IPS DF 6.9 (cell line): ENCODE measurements at places on chromosomes 5 and 9.

DNA sequence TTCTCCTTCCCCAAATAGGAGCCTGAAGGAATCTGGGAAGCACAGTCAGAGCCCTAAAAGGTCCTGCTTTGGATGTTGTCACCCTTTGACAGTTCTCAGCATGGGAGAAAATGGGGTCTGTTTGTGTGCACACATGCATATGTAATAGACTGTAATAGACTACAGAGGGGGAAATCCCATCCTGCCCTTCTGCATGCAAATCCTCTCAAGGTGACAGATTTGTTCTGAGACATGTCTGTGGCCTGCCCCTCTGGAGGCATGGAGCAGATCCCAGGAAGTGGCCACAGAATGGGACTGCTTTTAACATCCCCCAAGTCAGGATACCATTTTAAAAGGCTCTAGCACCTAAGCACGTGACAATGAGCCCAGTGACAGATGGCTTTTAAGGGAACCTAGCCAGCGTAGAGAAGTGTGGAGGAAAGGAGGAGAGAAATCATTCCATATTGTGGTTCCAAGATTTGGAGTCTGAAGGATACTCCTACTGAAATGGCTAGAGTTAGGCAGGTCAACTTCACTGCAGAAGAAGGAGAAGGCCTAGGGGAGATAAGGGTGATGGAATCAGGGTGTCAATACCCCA lies 483.5 kb downstream of the SPOCK1 start:
- no peaks in the 10 kb centered on the region for H3K27me3 ChIP-seq
- no peaks in the 10 kb centered on the region for H3K4me1 ChIP-seq
- no peak for DNase-seq
- no peak overlapping the region for H3K4me3 ChIP-seq
- H3K36me3 ChIP-seq = no peaks in the 10 kb centered on the region

GRCh38 chr5:96312383-96312782 lies 120.7 kb downstream of the PCSK1 start:
- no peak for DNase-seq
- H3K27ac ChIP-seq = no peak overlapping the region
- no peaks in the 10 kb centered on the region for H3K27me3 ChIP-seq
- H3K36me3 ChIP-seq = no peaks in the 10 kb centered on the region
- no peak overlapping the region for H3K4me3 ChIP-seq

DNA sequence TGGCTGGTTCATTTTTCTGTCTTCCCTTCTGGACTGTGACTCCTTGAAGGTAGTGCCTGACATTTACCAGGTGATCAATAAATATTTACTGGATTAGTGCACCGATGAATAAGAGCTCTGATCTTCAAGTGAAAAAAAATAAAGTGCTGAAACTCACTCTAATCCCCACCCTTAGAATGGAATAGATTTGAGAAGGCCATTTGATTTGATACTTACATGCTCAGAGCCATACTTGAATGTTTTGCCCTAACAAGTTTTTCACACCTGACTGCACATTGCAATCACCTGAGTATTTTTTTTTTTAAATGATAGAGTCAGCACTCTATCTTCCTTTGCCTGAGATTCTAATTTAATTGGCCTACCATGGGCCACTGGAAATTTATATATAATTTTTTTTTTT lies 105.7 kb downstream of the LRRC70 start:
- H3K36me3 ChIP-seq = no peaks in the 10 kb centered on the region
- H3K4me3 ChIP-seq = no peak overlapping the region
- H3K27me3 ChIP-seq = no peaks in the 10 kb centered on the region
- no peak for DNase-seq

DNA sequence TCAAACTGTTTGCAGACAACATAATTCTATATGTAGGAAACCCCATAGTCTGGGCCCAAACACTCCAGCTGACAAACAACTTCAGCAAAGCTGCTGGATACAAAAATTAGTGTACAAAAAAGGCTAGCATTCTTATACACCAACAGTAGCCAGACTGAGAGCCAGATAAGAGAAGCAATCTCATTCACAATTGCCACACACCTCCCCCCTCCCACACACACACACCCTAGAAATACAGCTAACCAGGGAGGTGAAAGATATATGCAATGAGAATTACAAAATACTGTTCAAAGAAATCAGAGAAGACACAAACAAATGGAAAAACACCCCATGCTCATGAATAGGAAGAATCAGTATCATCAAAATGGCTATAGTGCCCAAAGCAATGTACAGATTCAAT lies 9.0 kb downstream of the MTREX start:
- H3K36me3 ChIP-seq = no peaks in the 10 kb centered on the region
- DNase-seq = no peak
- H3K27me3 ChIP-seq = no peaks in the 10 kb centered on the region; the same call in 1 of the 2 replicates
- H3K4me1 ChIP-seq = no peaks in the 10 kb centered on the region
- H3K27ac ChIP-seq = no peak overlapping the region

DNA sequence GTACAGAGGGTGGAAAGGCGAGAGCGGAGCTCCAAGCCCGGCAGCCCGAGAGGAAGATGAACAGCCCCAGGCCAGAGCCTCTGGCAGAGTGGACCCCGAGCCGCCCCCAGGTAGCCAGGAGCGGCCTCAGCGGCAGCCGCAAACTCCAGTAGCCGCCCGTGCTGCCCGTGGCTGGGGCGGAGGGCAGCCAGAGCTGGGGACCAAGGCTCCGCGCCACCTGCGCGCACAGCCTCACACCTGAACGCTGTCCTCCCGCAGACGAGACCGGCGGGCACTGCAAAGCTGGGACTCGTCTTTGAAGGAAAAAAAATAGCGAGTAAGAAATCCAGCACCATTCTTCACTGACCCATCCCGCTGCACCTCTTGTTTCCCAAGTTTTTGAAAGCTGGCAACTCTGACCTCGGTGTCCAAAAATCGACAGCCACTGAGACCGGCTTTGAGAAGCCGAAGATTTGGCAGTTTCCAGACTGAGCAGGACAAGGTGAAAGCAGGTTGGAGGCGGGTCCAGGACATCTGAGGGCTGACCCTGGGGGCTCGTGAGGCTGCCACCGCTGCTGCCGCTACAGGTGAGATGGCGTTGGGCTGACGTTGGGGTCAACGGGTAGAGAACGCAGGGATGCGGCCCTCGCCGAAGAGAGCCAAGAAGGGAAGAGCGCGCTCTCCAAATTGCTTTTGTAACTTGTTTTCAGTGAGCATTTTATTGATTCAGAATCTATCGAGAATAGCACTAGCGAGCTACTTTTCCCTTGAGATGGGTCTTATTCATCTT lies at the start of gene PTGER4:
Gene PTGER4 (plus strand): TSS at position 3 of the 769 bp plus-strand sequence. CDS start 1,079 bp downstream, outside the sequence.
- H3K4me3 ChIP-seq = peak within 1 kb of the TSS; percentile 68; the same call in 1 of the 2 replicates
- H3K27ac ChIP-seq = no peak within 1 kb of the TSS
- peaks cover 5% of the 10 kb centered on the region; the same call in 1 of the 2 replicates for H3K4me1 ChIP-seq
- no peaks in the 10 kb centered on the region for H3K36me3 ChIP-seq
- DNase-seq = no peak

GRCh38 chr9:111525056-111525977 lies at the start of gene ZNF483:
Gene ZNF483, plus strand, starts transcription at chr9:111525179. Its CDS starts 2,217 bp downstream, at chr9:111527396.
- H3K4me1 ChIP-seq = peaks cover 5% of the 10 kb centered on the region; the same call in 1 of the 2 replicates
- H3K36me3 ChIP-seq = no peaks in the 10 kb centered on the region
- no peak within 1 kb of the TSS for H3K27ac ChIP-seq
- no peaks in the 10 kb centered on the region for H3K27me3 ChIP-seq
- peak within 1 kb of the TSS; percentile 68 for H3K4me3 ChIP-seq

- no peak overlapping the region for H3K27ac ChIP-seq
- H3K27me3 ChIP-seq = no peaks in the 10 kb centered on the region
- H3K36me3 ChIP-seq = no peaks in the 10 kb centered on the region
- no peak overlapping the region for H3K4me3 ChIP-seq
- H3K4me1 ChIP-seq = no peaks in the 10 kb centered on the region
Measured at GRCh38 chr9:134307674-134308638, 18.3 kb upstream of the RXRA start.

DNA sequence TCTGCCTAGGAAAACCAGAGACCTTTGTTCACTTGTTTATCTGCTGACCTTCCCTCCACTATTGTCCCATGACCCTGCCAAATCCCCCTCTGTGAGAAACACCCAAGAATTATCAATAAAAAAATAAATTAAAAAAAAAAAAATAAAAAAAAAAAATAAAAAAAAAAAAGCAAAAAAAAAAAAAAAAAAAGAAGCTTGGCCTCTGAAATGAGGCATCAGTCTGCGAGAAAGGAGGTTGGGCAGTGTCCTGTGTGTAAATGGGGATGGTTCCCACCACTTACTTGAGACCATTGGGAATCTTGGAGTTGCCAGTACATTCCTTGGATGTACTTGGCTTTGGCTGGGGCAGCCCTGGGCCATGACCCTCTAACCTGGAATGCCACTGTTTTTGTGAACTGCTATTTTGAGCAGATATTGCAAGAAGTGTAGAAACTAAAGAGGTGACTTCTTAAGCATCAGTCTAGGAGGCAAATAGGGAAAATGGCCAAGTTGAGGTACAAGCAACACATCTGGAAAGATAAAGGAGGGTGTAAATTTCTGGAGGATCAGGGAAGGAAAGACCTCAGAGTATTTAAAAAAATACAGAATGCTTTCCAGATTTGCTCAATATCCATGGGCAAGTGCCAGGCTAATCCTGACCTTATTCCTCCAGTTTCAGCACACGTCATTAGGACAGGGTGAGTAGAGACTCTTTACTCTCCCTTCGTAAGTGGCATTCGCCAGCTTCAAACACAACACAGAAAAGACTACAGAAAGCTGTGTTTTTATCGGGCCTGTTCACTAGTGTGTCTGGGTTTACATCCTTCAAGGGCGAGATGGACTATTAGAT lies 58.1 kb downstream of the HSPA4 start:
- no peaks in the 10 kb centered on the region for H3K27me3 ChIP-seq
- H3K27ac ChIP-seq = no peak overlapping the region
- 0 out of 2 replicates have a peak, but pooled peaks cover 3% of the 10 kb centered on the region for H3K36me3 ChIP-seq
- H3K4me1 ChIP-seq = no peaks in the 10 kb centered on the region
- no peak for DNase-seq
- H3K4me3 ChIP-seq = no peak overlapping the region

- H3K36me3 ChIP-seq = no peaks in the 10 kb centered on the region
- no peak for DNase-seq
- H3K4me1 ChIP-seq = no peaks in the 10 kb centered on the region
- H3K27ac ChIP-seq = no peak overlapping the region
- H3K4me3 ChIP-seq = no peak overlapping the region
- H3K27me3 ChIP-seq = no peaks in the 10 kb centered on the region
Measured at GRCh38 chr5:67181648-67182221, 14.9 kb downstream of the CD180 start.

DNA sequence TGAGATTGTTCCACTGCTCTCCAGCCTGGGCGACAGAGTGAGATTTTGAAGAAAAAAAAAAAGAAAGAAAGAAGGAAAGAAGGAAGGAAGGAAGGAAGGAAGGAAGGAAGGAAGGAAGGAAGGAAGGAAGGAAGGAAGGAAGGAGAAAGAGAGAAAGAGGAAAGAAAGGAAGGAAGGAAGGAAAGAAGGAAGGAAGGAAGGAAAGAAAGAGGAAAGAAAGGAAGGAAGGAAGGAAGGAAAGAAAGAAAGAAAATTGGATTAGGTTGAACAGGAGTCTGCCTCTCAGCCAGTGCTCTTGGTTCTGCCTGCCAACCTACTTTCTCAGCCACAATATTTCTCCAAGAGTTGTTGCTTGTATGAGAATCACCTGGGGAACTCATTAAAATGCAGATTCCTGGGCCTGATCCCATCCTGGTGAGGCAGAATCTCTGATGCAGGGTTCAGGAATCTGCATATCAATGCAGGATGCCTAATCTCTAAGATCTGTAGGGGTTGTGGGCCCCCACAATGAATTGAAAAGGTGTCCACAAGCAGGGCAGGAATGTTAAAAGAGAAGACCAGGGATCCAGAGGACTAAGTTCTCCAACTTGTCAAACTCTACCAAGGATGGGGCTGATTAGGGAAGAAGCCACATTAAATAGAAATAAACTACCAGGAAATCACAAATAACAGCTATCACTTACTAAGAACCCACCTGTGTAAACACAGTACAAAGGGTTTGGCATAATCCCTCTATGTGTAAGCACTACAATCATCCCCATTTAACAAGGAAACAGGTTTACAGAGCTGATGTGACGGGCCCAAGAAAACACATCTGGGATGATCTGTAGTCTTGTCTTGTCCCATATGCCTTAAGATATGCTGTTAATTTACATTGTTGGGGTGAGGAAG lies 23.4 kb upstream of the GALNT10 start:
- no peaks in the 10 kb centered on the region for H3K27me3 ChIP-seq
- H3K4me3 ChIP-seq = no peak overlapping the region
- peaks cover 4% of the 10 kb centered on the region for H3K4me1 ChIP-seq

GRCh38 chr9:123584202-123585176 lies 228.5 kb downstream of the CRB2 start:
- H3K27me3 ChIP-seq = no peaks in the 10 kb centered on the region
- H3K27ac ChIP-seq = no peak overlapping the region

DNA sequence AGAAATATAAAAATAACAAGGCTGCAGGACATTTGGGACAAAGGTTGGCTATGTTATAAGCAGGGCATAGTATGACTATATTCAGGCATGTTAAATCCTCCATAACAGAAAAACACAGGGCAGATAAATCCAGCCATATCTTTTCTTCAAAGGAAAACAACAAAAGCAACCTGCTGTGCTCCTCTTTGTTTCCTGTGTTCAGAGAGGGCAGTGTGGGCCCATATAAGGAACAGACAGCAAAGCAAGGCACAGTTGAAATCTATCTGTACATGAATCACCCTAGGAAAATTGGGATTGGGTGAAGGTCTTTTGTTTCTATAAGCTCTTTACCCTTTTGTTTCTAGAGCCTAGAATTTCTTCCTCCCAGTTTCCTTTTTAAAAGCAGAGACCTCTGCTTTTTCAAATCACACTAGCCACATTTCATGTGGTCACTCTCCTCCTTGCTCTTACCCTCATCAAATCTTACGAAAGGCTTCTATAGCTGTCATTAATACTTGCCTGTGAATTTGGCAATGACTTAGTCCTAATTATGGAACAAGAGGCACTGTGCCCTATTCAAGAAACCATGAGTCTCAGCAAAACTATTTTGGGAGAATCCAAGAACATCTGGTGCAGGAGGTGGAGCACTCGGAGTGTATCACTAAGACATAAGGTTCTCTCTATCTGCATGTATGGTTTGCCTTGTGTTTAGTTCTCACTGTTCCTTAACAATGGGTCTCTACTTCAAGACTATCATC lies 1.8 kb downstream of the GZMA start:
- no peaks in the 10 kb centered on the region for H3K4me1 ChIP-seq
- no peaks in the 10 kb centered on the region for H3K27me3 ChIP-seq
- DNase-seq = no peak
- no peak overlapping the region for H3K27ac ChIP-seq

- no peaks in the 10 kb centered on the region; the same call in 1 of the 2 replicates for H3K4me1 ChIP-seq
- H3K36me3 ChIP-seq = no peaks in the 10 kb centered on the region
- no peak within 1 kb of the TSS for H3K4me3 ChIP-seq
- no peak for DNase-seq
Measured at GRCh38 chr5:35856765-35857351, at the start of gene IL7R. Gene IL7R, plus strand, starts transcription at chr5:35856891. Its CDS starts 87 bp downstream, at chr5:35856978.

GRCh38 chr9:114677418-114677817 lies 4.6 kb downstream of the TEX48 start:
- H3K27ac ChIP-seq = no peak overlapping the region
- no peaks in the 10 kb centered on the region for H3K27me3 ChIP-seq
- DNase-seq = no peak
- H3K4me3 ChIP-seq = no peak overlapping the region
- no peaks in the 10 kb centered on the region for H3K4me1 ChIP-seq

- no peak for DNase-seq
- no peak overlapping the region for H3K4me3 ChIP-seq
- H3K27ac ChIP-seq = no peak overlapping the region
- H3K27me3 ChIP-seq = no peaks in the 10 kb centered on the region
- no peaks in the 10 kb centered on the region for H3K4me1 ChIP-seq
- H3K36me3 ChIP-seq = no peaks in the 10 kb centered on the region
Measured at GRCh38 chr5:145806923-145807322, 28.2 kb downstream of the PRELID2 start.
